ENCODE measurements at places on chromosomes 3 and 15.

DNA sequence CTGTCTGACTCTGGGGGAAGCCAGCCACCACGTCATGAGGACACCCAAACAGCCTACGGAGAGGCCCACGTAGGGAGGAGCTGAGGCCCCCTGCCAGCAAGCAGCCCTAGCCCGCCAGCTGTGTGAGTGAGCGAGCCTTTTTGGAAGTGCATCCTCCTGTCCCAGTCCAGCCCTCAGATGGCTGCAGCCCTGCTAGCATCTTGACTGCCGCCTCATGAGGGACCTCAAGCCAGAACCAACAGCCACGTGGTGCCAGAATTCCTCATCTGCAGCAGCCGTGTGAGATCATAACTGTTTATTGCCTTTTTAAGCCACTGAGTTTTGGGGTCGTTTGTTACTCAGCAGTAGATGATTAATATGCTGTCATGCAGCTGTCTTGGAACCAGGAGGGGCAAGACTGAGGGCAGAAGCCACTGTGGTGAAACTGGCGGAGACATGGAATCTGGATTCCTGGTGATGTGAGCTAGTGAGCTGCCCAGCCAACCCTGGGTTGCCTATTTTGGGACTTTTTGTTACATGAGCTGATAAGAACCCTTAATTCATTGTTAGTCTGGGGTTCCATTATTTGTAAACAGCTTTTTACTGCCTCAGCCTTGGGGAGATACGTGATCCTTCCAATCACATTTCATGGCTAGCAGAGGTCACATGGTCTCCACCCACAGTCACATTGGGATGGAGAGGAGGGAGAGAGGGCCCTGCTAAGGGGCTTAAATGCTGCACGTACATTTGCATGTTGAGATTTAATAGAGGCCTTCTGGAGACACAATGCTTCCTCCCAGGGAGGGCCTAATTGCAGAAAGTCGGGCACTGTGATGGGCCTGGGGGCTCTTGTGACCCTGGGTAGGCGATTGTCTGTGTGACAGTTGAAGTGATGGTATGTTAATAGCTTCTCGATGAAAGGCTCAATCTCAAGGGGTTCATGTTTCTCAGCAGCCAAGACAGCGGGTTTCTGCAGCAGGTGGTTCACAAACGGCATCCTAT lies 73.8 kb downstream of the RPLP1 start:
- DNase-seq, result no peak

GRCh38 chr15:29623116-29623639 lies 199.1 kb downstream of the TJP1 start:
- no peak for DNase-seq

DNA sequence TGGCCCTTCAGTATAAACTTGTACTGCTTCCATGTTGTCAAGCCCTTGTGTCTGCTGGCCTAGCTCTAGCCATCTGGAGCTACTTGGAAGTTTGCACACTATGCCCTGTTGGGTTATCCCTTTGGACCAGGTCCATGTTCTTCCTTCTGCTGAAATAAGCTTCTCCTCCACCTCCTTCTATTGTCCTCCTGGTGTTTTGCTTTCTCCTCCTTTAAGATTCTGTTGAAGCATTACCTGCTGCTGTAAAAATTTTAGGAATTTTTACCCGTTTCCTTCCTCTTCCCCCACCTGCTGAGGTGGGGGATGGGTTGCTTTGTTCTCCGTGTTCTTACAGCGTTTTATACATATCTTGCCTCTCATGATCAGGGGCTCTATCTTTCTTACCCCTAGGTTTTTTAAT lies 51.7 kb downstream of the SH3GL3 start:
- no peak for DNase-seq

DNA sequence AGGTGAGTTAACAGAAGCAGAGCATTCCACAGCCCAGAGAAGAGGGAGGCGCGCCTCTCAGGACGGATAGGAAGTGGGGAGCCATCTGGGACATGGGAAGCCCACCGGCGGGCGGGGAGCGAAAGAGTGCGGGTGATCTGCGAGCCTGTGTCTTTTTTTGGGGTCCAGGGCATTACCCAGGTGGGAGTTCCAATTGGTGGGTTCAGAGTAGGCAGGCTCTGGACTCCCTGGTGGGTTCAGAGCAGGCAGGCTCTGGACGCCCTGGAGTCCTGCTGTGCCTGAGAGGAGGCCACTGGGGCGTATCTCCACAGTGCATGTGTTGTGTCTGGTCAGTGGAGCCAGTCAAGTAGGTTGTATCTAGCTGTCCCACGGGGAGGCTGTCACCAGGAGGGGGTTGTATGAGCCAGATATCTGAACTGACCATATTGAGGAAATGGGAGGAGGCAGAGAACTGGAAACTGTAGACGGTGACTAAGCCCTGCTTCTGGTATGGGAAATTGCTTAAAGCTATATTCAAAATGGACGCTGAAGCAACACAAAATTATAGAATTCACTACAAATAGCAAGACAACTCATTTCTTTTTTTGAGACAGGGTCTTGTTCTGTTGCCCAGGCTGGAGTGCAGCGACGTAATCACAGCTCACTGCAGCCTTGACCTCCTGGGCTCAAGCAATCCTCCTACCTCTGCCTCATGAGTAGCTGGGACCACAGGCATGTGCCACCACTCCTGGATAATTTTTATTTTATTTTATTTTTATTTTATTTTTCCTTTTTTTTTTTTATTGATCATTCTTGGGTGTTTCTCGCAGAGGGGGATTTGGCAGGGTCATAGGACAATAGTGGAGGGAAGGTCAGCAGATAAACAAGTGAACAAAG lies 34.5 kb upstream of the CHST2 start:
- DNase-seq, result no peak

DNA sequence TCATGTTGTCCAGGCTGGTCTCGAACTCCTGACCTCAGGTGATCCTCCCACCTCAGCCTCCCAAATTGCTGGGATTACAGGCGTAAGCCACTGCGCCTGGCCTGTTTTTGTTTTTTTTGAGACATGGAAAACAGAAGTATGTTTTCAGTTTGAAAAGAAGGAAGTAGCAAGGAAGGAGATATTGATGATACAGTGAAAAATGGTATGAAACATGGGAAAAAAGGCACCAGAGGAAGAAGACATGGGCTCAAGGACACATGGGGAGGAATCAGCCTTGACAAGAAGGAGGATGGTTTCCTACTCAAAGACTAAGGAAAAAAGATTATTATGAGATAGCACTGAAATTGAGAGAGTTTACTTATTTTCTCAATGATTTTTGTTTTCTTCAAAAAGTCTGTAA lies 30.7 kb downstream of the FMN1 start:
- no peak for DNase-seq

DNA sequence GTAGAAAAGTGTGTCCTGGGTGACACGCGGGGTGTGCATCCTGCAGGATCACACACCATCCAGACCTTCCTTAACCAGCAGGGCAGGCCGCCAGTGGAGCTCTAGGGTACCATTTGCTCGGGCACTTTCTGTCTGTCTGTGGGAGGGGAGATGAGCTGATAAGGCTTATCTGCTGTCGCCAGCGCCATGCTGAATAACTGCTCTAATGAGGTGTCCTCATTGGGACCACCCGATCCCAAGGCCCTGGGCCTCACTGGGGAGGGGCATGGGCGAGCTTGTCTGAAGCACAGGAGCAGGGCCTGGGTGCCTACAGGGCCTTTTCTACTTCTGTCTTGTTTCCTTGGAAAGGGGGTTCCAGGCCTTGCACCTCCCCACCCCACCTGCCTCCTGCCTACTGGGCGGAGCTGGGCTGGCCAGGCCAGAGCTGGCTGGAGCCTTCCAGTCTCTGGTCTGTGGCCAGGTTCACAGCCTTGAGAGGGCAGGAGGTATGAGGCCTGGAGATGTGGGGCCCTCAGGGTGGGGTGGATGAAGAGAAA lies 2.5 kb upstream of the GATA2 start:
- DNase-seq, result no peak

GRCh38 chr3:194070634-194071409 lies 65.1 kb upstream of the HES1 start:
- peak; percentile 60 for DNase-seq

GRCh38 chr15:27865926-27866325 lies 233.2 kb downstream of the OCA2 start:
- no peak for DNase-seq

DNA sequence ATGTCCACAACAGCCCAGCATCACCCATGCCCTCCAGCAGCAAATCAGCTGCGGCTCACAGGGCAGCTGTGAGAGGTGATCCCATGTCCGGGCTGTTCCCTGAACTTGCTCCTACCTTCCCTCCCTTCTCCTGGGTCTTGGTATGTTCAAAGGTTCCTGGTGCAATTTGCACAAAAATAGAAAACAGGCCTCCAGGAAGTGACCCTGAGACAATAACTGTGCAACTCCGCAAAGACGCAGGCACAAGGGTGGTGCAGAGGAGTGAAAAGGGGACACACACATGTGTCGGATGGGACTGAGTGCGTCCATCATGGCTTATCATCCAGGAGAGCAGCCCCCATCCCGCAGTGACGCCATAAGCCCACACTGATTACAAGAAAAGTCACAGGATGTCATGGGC lies 16.3 kb downstream of the PLXND1 start:
- no peak for DNase-seq

DNA sequence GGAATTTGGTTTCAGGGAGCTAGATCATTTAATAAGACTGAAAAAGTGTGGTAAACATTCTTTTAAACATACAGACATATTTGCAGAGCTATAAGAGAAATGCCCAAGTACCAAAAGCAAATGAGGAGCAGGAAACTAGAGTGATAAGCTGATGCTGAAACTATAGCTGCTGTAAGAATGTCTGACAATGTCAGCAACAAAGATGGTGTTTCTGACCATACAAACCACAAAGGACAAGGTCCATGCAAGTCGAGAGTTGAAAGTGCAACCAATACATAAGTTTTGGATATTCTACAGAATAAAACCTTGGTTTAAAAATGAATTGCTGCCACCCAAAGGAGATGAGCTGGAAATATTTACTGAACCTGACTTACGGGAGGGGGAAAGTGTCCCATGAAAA lies 610.2 kb downstream of the TBL1XR1 start:
- DNase-seq, result no peak

DNA sequence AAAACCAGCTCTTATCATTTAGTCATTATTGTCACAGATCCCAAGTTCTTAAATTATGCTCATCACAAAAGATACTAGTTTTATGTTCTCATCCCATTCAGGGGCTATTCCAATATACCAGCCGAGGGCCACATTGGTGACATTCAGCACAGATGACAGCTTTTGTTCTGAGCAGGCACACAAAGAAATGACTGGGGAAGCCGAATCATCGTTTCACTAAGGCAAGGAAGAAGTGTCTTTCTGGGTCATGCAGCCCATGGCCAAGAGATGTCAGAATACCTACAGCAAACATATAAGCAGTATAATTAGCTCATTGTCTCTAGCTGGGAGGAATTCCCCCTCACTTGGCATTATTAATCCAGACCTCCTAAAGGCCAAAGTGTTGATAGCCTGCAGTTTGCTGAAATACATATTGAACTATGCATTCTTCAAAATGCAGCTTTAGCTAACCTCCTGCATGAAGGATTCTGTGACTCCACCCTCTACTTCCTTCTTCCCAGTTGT lies 100.2 kb downstream of the CNTN4 start:
- DNase-seq, result no peak

GRCh38 chr15:78637776-78638435 lies 3.1 kb downstream of the CHRNB4 start:
- DNase-seq, result no peak

GRCh38 chr3:184716622-184717398 lies 4.9 kb upstream of the MAGEF1 start:
- DNase-seq, result no peak

GRCh38 chr15:36332301-36332700 lies 247.1 kb upstream of the CDIN1 start:
- no peak for DNase-seq

GRCh38 chr3:116863822-116864589 lies 154.4 kb downstream of the TUSC7 start:
- DNase-seq, result no peak

DNA sequence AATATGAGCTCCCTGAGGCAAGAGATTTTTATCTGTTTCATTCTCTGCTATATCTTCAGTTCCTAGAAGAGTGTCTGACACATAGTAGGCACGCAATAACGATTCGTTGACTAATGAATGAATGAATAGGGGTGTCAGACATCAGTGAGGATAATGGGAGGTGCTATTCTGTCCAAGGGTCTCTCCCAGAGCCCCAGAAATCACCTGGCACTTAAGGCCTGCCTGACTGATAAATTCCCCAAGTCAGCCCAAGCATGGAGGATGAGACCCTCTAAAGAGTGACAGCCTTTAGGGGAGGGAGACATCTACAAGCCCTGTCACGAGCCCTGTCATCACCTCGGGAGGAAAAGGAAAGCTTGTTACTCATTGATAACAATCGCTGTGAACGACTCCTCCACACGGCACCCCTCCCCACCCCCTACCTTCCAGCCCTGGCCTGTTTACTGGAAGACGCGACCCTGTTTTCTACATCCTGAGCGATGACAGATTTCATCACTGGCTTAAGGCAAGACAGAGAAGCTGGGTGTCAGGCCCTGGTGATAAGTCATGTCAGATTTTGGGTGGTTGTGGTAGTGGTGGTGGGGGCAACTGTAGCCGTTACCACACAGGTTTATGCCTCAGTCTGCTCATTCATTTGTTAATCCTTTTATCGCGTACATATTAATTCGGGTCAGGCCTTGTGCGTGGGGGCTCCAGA lies 23.1 kb downstream of the BHLHE40 start:
- DNase-seq, result no peak

- DNase-seq, result no peak
Measured at GRCh38 chr3:153410517-153410916, 248.5 kb downstream of the RAP2B start.

DNA sequence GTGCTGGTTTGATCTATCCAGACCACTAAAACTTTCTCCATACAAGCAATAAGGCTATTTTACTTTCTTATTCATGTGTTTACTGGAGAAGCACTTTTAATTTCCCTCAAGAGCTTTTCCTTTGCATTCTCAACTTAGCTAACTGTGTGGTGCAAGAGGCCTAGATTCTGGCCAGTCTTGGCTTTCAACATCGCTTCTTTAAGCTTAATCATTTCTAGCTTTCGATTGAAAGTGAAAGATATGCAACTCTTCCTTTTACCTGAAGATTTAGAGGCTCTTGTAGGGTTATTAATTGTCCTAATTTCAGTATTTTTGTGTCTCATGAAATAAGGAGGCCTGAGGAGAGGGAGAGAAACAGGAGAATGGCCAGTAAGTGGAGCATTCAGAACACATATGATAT lies 234.8 kb upstream of the GADL1 start:
- no peak for DNase-seq

- no peak for DNase-seq
Measured at GRCh38 chr3:141410408-141410807, 42.1 kb downstream of the ZBTB38 start.

DNA sequence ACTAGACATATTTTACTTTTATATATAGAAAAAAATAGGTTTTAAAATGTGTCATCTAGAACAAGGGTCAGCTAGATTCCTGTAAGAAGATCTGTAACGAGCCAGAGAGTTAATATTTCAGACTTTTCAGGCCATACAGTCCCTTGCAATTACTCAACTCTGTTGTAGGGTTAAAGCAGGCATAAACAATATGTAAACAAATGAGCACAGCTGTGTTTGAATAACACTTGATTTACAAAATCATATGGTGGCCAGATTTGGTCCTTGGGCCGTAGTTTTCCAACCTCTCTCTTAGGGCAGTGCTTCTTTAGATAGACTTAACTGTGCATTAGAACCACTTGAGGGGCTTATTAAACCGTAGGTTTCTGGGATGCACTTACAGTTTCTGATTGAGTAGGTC lies 19.6 kb downstream of the LRRC57 start:
- DNase-seq, result no peak
